Suppressor macrophage treated with lipopolysaccharide for 1 hour (primary cell): ENCODE measurements at places on chromosomes 2 and 18.

DNA sequence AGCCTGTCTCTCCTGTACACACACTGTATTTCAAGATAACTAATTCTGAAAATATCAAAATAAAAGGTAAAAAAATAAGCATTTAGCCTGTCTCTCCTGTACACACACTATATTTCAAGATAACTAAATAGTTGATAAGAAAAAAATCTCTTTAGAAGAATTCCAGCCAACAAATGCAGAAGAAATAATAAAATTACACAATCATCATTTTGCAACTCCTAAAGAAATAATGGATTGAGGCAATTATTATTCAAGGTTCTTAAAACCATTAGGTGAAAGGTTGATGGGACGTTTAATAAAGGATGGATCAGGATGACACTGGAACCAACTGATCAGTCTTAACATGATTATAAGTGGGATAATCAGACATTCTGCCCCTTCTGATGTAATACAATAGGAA lies 148.0 kb upstream of the FN1 start:
- no peak for DNase-seq

DNA sequence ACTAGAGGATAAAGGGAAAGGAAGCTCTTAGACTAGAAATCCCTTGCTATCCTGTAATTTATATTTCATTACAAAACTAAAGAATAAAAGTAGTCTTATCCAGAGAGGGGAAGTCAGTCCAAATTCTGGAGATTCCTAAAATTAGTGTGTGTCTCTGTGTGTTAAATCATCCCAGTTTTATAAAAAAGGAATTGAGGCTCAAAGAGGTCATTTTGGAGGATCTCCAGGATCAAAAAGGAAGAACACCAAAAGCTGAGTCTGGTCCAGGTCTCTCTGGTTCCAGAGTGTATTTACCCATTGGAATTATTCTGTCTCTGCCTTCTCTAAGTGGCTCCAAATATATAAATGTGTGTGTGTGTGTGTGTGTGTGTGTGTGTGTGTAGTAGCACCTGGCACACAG lies 166.7 kb downstream of the NRXN1 start:
- no peak for DNase-seq

- no peak for DNase-seq
Measured at GRCh38 chr2:44897406-44897805, 44.1 kb upstream of the SIX3 start.

DNA sequence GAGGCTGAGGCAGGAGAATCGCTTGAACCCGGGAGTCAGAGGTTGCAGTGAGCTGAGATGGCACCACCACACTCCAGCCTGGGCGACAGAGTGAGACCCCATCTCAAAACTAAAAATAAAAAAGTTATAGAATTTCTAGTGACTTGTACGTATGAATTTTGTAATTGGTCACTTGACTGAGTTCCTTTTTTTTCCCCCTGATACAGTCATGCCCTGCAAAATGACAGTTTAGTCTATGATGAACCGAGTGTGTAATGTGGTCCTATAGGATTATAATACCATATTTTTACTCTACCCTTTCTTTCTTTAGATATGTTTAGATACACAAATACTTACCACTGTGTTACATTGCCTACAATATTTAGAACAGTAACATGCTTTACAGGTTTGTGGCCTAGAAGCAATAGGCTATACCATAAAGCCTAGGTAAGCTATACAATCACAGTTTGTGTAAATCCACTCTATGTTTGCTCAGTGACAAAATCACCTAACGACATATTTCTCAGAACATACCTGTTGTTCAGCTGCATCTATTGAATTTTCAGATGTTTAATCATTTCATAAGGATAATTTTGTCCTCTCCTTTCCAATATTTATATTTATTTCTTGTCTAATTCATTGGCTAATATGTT lies 25.4 kb downstream of the SOCS6 start:
- peak; percentile 69 for DNase-seq

DNA sequence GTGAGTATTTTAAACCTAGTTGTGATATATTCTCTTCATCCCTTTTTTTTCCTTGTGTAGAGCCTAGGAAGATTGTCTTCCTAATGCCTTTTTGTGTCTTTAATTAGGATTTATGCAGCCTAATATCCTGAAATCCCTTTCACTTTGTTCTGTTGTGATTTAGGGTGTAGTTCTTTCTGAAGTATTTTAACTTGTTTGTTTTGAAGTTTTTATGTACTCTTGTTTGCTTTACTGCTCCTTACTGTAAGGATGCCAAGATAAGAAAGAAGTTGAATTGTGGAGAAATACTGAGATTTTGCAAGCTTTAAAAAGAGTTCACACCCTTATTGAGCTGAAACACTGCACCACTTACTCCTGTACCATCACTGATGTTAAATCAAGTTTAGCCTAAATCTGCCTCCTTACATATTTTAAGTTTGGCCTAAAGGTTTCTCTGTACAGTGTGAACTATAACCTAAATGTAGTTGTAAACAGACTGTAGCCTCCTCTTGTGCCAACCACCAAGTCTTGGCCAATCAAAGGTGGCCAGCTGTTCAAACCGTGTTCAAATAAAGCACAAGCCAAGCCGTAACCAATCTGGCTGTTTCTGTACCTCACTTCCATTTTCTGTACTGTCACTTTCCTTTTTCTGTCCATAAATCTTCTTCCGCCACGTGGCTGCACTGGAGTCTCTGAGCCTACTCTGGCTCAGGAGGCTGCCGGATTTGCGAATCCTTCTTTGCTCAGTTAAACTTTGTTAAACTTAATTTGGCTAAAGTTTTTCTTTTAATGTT lies 17.7 kb upstream of the ACOXL start:
- DNase-seq, result peak; percentile 33

DNA sequence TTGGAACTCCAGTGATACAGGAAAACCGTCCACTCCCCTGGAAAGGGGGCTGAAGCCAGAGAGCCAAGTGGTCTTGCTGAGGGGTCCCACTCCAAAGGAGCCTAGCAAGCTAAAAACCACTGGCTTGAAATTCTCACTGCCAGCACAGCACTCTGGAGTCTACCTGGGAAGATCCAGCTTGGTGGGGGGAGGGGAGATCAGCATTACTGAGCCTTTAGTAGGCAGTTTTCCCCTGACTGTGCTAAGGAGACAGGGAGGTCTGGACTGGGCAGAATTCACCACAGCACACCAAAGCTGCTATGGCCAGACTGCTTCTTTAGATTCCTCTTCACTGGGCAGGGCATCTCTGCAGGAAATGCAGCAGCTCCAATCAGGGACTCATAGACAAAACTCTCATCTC lies 510.7 kb upstream of the LRRTM1 start:
- no peak for DNase-seq

DNA sequence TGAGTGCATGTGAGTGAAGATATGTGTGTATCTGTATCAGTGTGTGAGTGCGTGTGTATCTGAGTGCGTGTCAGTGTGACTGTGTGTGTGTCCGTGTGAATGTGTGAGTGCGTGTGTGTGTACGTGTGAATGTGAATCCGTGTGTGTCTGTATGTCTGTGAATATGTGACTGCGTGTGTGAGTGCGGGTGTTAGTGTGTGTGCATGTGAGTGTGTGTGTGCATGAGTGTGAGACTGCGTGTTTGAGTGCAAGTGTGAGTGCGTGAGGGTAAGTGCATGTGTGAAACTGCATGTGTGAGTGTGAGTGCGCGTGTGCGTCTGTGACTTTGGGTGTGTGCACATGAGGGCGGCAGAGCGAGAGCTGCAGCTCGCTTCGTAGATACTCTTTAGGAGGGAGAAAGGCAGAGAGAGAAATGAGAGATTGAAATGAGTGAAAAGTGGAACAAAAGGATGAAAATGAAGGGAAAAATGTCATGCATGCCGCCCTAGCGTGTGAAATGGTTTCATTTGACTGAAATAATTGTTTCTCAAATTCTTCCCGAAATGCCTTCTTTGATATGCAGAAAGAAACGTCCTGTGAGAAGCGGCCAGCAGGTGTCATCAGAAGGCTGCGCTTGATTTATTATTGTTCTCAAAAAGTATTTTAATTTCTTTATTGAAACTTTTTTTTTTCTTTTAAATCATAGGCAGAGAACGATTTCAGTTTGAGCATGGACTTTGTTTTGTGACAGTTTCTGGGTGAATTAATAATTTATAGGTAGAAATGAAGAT lies 25.6 kb downstream of the ZNF407 start:
- no peak for DNase-seq

DNA sequence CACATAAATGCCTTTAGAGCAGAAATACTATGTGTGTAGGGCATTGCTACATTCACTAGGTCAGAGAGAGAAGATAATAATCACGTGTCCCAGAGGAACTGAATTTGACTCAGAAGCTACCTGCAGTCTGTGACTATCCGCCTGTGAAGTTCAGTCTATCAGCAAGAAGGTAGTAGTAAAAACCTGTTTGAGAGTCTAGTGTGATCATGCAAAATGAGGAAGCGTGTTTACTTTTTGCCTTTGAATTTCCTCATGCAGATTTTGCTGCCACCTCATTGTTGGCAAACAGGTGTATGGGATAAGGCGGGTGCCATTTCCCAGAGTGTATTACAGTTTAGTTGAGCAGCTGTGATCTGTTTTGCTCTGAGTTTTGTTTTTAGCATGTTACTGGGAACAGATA lies 403.9 kb upstream of the FANCL start:
- no peak for DNase-seq

DNA sequence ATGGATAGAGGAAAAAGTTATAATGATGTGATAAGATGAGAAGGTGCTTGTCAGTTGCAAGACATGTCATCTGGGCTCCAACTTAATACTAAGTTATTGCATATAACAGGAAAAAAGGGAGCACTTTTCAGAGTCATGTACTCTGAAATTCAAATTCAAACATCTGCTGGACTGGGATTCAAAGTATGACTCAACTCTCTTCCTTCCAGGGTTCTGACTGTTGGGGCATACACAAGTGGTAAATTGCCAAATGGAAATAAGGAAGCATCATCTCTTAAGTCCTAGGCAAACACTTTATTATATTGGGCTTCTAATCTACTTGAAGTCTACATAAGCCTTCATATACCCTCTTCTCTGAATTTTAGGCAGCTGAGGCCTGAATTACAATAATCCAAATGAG lies 44.9 kb downstream of the ZBTB14 start:
- no peak for DNase-seq

GRCh38 chr18:33596178-33596854 lies 18.3 kb downstream of the ASXL3 start:
- no peak for DNase-seq

DNA sequence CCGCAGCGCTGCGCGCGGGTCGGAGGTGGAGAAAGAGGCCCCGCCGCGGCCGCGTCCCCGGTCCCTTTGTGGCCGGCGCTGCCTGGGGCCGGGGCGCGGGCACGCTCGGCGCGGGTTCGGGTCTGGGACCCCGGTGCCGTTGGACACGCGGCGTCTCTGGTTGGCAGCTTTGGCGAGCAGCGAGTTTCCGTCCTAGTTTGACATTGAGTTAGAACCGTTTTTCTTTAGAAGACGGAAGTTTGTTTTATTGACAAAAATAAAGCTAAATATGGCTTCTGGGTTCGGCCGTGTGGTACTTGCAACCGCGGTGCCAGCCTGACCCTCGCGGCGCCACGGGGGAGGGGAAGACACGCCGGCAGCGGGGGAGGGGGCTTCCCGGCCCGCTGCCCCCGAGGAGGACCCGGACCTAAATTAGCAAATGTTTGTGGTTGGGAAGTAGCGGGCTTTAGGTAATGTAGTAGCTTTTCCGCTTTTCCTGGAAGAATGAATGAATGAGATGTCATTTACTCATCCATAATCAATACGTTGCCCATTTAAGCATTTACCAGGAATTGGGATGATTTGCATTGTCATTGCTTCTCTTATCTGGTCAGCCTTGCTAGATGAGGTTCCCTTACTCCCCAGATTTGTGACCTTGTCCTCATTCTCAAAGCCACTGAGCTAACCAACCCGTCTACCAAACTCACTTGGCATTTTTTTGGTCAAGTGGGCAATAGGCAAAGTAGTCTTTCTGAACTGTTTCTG lies 530 bp downstream of the GALNT1 start:
- DNase-seq, result peak; percentile 33

DNA sequence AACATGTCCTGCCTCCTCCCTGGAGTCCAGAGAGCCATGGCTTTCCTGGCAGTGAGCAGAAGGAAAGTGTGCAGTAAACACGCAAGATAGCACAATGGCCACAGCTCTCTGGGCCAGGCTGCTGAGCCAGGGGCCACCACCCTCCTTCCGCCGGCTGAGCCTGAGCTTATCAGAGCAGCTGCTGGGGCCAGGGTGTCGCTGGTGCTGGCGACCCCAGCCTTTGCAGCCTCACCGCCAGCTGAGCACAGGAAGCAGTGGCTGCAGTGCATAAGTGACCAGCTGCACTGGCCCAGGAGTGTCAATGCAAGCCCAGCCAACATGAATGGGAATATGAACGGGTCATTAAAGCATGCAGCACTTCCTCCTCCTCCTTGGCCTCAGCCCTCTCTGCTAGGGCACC lies 172.0 kb downstream of the ZFP36L2 start:
- no peak for DNase-seq

DNA sequence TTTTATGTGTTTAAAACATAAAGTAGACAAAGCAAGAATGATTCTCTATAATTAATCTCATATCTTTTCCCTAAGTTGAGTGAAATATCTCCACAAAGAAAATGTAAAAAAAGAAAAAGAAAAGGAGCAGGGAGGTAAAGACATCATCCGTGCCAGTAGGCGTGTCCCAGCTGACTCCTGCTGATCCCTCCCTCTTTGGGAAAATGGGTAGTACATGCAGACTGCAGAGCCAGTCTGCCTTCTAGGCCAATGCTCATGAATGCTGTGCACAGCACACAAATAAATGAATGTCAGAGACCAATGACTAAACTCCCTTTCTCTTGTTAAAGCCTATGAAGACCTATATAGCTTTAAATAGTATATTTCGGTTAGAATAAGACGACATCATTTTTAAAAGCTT lies 64.7 kb downstream of the RAPH1 start:
- no peak for DNase-seq

DNA sequence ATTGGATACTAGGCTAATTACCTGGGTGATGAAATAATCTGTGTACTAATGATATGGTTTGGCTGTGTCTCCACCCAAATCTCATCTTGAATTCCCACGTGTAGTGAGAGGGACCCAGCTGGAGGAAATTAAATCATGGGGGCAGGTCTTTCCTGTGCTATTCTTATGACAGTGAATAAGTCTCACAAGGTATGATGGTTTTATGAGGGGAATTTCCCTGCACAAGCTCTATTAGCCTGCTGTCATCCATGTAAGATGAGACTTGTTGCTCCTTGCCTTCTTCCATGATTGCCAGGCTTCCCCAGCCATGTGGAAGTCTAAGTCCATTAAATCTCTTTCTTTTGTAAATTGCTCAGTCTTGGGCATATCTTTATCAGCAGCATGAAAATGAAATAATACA lies 394.1 kb upstream of the SYT4 start:
- no peak for DNase-seq

- DNase-seq, result no peak
Measured at GRCh38 chr18:23998820-23999219, 15.7 kb upstream of the TTC39C start.

DNA sequence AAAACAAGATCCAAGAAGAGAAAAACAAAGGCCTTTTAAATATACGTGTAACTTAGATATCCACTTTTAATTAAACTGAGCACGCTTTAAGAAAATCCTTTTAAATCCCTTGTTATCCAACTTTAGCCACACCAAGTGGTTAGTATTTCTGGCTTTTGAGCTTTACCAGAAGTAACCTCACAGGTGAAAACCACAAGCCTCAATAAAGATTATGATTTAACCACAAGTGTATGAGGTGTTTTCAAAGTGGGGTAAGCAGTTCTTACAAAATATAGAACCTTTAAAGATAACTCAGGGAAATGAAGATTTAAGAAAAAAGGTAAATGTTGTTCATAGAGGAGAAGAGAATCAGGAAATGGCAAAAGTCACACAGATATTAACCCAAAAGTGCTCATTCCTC lies 58.4 kb upstream of the CDCA7 start:
- no peak for DNase-seq

GRCh38 chr2:148978026-148978685 lies 60.3 kb upstream of the LYPD6B start:
- no peak for DNase-seq

- no peak for DNase-seq
Measured at GRCh38 chr18:69177702-69178101, 223.0 kb upstream of the DOK6 start.
